ENCODE measurements at places on chromosomes 13 and 19. TPM values are rescaled to one million over a fixed set of nuclear protein-coding genes. Genes with fewer than 3 reads are reported as not detected.
A peak's percentile ranks its signal among the peaks of the same experiment; 100 is the strongest.

DNA sequence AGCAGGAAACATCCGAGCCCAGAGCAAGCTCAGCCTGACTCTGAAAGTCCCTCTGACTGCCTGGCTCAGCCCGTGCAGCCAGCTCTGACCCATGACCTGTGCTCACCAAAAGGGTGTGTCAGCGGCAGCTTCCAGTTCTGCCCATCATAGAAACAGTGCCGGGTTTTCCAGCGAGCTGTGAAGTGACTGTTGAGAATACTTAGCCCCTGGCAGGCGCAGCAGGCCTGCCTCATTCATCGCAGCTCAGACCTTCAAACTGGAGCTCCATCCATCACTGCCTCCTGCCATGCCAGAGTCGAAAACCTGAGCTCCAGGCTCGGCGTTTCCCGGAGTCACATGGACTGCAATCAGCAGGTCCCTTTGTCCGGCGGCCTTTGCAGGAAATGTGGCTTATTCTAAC, 16.3 kb upstream of the GSX1 start:
- H3K4me3 ChIP-seq: no peak overlapping the region
- peaks cover 32% of the 10 kb centered on the region for H3K27me3 ChIP-seq
- no peaks in the 10 kb centered on the region for H3K4me1 ChIP-seq
- H3K27ac ChIP-seq: no peak overlapping the region

DNA sequence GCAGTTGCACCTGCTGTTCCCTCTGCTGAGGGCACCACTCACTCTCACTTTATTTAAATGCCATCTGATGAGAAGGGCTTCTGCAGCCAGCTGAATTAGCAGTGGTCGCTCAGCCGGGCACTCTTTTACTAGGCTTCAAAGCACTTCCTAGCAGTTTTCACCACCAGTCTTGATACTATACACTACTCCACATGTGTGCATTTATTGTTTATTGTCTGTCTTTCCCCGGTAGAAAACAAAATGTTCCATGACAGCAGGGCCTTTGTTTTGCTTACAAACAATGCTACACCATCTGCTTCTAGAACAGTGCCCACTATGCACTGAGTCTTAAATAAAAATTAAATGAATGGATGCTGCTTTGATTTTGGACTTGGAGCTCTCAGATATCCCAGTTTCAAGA, 404.9 kb downstream of the FGF14 start:
- H3K36me3 ChIP-seq: no peaks in the 10 kb centered on the region
- H3K4me1 ChIP-seq: no peaks in the 10 kb centered on the region
- no peak for DNase-seq
- H3K27ac ChIP-seq: no peak overlapping the region
- no peak overlapping the region for H3K4me3 ChIP-seq

LMTK3 gene
- total RNA-seq: 2.8 TPM

- no peak overlapping the region for H3K27ac ChIP-seq
- peaks cover 10% of the 10 kb centered on the region for H3K4me1 ChIP-seq
- no peak for DNase-seq
- H3K27me3 ChIP-seq: no peaks in the 10 kb centered on the region
- H3K36me3 ChIP-seq: no peaks in the 10 kb centered on the region
These were observed 117.2 kb downstream of the MIPEP start for GRCh38 chr13:23771956-23772355.

ZNF446 gene
- 6.9 TPM for total RNA-seq

- H3K27me3 ChIP-seq: peaks cover 19% of the 10 kb centered on the region
- H3K4me1 ChIP-seq: peaks cover 38% of the 10 kb centered on the region
- peak overlapping the region; percentile 92 for H3K27ac ChIP-seq
- peaks cover 26% of the 10 kb centered on the region for H3K36me3 ChIP-seq
- DNase-seq: peak; percentile 72
These were observed 78.8 kb downstream of the MAP4K1 start for GRCh38 chr19:38538793-38539528.

DNA sequence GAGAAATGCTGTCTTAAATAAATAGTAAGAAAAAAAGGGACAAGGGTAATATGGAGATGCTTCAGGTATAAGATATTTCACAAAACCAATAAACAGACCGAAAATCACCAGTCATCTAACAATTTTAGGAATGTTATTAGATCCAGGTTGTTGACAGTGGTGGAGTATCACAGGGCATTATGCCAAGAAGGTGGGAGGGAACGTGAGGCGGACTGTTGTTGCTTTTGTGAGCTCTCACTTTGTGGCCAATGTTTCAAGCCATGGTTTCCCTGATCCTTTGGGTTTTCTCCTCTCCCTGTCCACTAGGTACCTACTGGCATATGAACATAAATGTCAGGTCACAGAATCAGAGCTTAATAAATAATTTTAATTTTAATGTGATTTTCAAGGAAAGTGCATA, 790.3 kb upstream of the SLITRK1 start:
- H3K4me3 ChIP-seq: no peak overlapping the region
- no peaks in the 10 kb centered on the region for H3K27me3 ChIP-seq
- no peaks in the 10 kb centered on the region for H3K4me1 ChIP-seq
- DNase-seq: no peak

DNA sequence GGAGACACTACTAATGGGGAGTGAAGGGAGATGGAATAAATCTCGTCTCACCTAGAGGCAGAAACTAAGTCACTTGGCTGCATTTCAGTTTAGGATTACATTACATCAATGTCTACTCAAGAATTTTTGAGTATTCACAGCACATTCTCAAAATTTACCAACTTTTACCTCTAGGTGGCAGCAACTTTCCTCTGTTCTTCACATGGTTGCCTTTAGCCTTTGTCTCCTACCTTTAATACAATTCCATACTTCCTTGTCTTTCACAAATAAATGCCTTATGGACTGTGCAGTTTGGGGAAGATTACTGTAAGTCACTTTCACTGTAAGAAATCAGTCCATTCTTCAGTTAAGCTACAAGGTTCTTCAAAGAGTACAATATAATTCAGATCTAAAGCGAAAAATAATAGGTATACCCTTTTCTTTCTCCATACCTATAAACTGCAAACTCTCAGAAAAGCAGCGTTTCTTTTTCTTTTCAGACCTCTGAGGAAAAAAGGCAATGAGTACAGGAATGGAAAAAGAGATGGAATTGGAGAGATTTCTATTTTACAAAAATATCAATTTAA, 379.4 kb downstream of the KLF12 start:
- H3K4me1 ChIP-seq: peaks cover 14% of the 10 kb centered on the region
- H3K4me3 ChIP-seq: no peak overlapping the region
- no peaks in the 10 kb centered on the region for H3K27me3 ChIP-seq
- peak overlapping the region; percentile 58 for H3K27ac ChIP-seq
- H3K36me3 ChIP-seq: peaks cover 9% of the 10 kb centered on the region

- peaks cover 2% of the 10 kb centered on the region for H3K4me1 ChIP-seq
- peaks cover 2% of the 10 kb centered on the region for H3K36me3 ChIP-seq
- no peak for DNase-seq
- peaks cover 77% of the 10 kb centered on the region for H3K27me3 ChIP-seq
- no peak overlapping the region for H3K4me3 ChIP-seq
- H3K27ac ChIP-seq: no peak overlapping the region
These were observed 616 bp downstream of the CDX2 start for GRCh38 chr13:27968316-27969081.

ZNF579 gene
- 5.6 TPM for total RNA-seq

ZNF439 gene
- 9.7 TPM for total RNA-seq

All from activated CD8-positive, alpha-beta T cell treated with anti-CD3 and anti-CD28 coated beads, Interleukin-2, amount 10 ng/mL, durations not matched to agents 7 days and 5 days (primary cell).